ENCODE measurements at places on chromosomes 1 and 21.

- DNase-seq = peak; percentile 51
Measured at GRCh38 chr1:22529901-22530621, 33.2 kb upstream of the EPHA8 start.

DNA sequence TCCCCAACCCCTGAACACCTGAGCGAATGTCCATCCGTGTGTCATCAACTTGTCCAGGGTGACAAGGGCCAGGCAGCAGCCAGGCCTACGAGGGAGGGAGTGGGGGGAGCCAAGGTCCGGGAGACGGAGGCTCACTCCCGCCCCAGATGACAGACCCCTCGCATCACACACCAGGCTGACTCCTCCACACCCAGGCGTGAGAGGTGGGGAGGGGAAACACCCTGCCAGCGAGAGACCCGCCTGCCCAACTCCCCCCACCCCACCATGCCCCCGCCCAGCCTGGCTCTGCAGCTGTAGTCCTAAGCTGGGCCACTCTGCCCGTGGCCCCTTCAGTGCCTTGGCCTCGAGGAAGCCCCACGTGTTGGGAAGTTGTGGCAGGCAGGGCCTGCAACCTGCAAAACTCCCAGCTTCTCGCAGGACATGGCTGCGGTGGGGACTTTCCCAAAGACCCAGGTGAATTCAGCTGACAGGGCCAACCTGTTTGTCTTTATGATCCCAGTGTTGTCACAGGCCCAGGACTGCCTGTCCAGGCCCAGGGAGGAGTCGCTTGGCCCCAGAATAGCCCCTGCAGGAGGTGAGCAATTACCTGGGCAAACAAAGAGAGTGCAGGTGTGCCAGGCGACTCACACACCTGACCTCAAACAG is 62.9 kb downstream of the RIPK4 start:
- DNase-seq = no peak

- DNase-seq = no peak
Measured at GRCh38 chr1:244030481-244031040, 20.5 kb upstream of the ZBTB18 start.

GRCh38 chr1:100358210-100358609 is 5.9 kb downstream of the CDC14A start:
- peak; percentile 11 for DNase-seq

DNA sequence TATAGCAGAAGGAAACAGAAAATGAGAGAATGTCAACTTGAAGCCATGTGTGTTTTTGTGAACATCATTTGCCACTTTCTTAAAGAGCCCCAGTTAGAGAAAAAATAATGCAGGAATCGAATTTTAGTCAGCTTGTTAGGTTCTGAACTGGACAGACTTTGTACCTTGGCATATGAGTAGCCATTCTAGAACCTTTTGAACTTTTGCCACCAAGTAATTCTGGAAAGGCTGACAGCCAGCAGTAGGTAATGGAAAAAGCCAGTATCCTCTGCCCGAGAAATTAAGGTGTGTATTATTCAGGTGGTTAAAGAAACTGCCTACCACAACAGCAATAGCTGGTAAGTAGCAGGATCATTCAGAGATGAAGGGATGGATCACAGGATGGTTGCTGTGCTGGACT is 20.7 kb downstream of the LRRC8D start:
- no peak for DNase-seq
